ENCODE measurements at places on chromosomes 6 and 20.

- peak; percentile 49 for DNase-seq
Measured at GRCh38 chr6:130697995-130698535, 129.1 kb upstream of the SMLR1 start.

GRCh38 chr6:81565071-81565470, 187.4 kb downstream of the TENT5A start:
- no peak for DNase-seq

DNA sequence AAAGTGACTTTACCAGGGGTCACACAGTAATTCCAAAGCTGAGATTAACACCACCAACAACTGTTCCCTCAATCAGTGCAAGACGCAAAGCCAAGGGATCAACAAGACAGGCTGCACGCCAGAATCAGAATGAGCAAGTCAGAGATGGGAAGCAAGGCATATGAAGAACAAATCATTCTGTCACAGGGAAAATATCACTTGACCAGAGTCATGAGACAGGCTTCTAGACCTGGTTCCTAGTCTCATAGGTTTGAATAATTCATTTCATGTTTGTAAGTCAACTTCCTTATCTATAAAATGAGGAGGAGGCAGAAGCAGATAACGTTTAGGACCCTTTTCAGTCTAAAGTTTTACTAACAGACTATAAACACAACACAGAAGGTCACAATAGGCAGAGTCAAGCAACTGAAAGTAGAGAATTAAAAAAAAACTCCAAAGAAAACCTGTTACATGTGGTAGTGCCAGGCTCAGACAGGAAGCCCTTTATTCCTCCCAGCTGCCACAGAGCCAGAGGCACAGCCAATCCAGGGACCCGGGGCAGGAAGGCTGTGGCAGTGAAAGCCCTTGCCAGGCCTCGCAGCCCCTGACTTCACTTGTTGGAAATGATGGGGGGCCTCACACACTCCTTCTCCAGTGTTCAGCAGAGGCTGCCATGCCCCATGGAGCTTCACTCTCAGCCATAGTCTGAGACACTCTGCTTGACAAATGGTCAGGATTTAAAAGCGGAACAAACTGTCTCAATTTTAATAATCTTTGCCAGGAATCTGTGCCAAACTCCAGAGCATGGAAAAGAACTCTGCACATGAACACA, 29.2 kb upstream of the DST start:
- DNase-seq = no peak

GRCh38 chr6:135105299-135105698, 50.7 kb upstream of the HBS1L start:
- DNase-seq = no peak

GRCh38 chr6:123430970-123431369, 205.8 kb downstream of the TRDN start:
- no peak for DNase-seq

DNA sequence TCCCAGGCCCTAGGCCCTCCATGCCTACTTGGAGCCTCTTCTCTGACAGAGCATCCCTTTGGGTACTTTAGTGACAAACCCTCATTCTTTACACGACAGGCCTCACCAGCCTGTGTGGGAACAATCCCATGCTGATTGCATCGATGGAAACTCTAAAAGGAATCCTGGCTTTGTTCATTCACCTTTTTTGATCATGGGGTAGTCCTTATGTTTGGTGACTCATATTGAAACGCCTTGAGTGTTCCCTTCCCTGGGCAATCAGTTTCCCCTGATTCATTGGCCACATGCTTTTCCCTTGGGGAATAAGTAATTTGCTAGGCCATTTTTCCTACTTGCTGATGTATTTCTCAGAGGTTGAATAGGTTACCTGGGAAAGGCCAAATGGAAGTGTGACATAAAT, 14.7 kb upstream of the TNFAIP3 start:
- DNase-seq = no peak

- no peak for DNase-seq
Measured at GRCh38 chr20:44081476-44081875, 105.5 kb downstream of the JPH2 start.

DNA sequence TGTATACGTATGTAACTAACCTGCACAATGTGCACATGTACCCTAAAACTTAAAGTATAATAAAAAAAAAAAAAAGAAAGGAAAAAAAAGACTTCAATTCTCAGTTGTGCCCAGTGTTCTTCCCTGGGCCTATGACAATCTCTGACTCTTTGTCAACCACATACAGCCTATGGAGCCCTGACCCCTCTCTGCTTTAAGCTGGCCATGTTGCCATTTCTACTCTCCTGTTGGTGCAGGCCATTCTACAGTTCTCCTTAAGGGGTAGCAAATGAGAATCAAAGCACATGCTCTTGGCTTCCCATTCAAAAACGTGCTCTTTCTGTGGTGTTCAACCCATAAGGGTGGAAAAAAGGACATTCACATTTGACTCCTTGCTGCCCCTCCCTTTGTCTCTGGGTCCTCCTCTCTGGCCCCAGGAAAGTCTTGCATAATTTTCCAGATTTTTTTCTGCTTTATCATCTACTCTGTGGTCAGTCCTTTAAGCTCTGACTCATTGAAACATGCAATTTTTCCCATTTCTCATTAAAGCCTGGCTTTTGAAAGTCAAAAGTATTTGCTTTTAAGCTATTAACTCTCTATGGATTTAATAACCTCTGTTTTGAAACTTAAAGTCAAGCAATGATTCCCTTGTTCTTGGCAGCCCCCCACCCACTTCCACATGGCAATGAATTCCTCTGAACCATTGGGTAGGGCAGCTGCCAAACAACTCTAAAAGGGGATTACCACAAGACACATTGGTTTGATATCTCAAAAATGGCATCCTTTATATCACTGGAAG, 208.6 kb upstream of the MCHR2 start:
- no peak for DNase-seq

DNA sequence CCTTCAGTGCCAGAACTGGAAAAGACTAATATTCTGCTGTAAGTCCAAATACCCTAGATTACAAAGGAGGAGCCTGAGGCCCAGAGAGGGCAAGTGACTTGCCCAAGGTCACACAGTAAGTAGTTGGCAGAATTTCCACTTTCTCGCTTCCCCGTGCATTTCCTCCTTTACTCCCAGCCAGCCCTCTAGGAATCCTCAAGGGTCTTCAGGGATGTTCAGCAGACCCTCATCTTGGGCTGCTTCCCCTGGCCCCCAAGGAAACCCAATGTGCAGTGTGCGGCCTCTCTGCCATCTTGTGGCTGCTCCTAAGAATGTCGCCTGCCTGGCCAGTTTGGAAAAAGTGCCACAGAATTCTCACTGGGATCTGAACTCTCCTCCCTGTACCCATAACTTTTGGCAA, 217.7 kb upstream of the LRFN2 start:
- DNase-seq = no peak

DNA sequence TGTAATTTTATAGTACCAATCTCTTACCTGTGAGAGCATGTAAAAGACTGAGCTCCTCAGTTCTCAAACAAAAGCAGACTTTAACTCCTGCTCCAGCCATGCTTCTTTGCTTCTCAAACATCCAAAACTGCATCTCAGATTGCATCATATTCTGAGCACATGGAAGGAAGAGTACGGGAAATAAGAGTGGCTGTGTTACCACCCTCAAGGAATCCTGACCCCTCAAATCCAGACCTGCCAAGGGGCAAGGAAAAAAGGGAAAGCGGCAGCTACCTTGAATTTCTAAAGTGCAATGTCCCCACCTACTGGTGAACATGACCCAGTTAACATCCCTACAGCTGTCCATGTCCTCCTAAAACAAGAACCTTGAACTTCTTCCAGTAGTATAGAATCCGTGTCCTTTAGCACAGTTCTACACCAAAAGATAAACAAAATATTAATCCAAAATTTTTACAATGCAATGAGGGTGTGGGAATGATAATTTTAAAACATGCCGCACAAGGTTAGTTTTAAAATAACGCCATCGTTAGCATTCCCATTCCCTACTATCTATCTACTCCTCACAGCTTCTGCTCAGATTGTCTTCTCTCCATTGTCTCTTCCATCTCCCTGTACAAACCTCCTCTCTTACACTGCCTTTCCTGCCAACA, 34.1 kb upstream of the HLA-DQB1 start:
- DNase-seq = peak; percentile 12

- DNase-seq = peak; percentile 41
Measured at GRCh38 chr20:17898548-17898994, 70.0 kb downstream of the SNX5 start.

DNA sequence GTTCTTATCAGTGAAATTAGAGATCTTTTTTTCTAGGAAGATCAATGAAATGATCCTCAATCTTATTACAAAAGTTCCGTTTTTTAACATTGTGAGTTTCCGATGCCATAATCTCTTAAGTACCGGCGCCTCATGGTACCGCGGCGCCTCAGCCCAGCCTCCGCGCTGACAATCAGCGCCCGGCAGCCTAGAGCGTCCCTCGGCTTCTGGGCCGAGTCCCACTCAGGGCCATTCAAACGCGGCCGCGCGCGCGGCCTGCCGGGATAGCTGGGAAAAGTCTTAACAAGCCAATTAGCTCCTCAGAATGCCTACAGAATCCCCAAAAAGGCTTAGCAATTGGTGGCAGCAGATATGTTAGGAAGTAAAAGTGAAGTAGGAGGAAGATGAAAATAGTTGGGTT, 204.8 kb downstream of the ADGB start:
- no peak for DNase-seq

DNA sequence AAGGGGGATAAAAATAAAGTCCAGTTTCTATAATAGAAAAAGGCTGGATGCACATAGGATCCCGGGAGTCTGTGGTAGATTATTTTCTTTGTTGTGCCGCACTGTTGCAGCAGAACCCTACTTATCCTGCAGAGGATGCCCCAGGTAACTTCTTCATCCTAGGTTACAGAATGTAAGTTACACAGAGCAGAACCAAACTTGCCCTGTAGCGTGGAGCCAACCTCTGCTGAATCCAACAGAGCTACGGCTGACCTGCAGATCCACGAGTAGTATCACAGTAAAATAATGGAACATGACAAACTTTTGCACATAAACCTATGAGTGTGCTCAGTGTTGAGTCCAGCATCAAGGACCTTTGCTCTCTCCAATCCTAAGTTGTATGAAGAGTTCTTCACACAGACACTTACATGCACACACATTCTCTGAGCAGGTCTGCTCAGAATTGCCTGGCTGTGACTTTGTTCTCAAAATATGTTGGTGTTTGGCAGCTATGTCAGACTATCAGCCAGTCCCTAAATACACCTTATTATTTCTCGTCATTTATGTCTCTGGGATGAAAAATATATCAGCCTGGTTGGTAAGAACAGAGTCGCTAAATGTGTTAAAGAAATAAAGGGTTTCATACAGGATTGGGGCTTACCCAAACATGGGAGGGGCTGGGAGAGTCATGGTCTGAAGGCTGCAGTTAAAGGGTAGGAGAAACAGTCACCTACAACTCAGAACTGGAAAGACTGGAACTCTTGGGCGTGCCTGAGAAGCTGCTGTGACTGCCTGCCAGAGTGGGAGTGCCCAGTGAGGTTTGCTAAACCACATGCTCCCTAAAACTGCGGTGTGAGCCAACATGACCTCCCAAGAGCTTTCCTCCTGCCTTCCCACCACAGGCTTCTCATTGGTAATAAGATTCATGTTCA, 165.1 kb upstream of the SLC24A3 start:
- no peak for DNase-seq

DNA sequence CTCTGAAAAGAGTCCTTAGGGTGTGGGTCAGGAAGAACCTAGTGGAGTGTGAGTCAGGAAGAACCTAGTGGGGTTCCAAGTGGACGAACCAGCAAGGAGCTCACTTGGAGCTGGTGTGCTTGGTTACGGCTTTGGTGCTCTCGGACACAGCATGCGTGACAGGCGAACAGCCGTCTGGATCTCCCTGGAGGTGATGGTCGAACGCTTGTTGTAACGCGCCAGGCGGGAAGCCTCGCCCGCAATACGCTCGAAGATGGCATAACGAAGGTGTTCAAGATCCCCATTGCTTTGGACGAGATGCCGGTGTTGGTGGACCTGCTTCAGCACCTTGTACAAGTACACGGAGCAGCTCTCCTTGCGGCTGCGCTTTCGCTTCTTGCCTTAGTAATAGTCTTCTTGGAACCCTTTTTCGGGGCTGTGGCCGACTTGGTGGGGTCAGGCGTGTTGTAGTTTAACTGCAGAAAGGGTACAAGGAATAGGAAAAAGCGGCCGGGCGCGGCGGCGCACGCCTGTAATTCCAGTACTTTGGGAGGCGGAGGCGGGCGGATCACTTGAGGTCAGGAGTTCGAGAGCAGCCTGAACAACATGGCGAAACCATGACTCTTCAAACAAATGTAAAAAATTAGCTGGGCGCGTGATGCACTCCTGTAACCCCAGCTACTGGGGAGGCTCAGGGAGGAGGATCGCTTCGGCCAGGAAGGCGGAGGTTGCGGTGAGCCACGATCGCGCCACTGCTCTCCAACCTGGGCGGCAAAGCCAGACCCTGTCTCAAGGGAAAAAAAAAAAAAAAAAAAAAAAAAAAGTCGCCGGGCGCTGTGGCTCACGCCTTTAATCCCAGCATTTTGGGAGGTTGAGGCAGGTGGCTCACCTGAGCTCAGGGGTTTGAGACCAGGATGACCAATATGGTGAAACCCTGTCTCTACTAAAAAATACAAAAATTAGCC, 48.0 kb downstream of the OR2B2 start:
- DNase-seq = no peak

DNA sequence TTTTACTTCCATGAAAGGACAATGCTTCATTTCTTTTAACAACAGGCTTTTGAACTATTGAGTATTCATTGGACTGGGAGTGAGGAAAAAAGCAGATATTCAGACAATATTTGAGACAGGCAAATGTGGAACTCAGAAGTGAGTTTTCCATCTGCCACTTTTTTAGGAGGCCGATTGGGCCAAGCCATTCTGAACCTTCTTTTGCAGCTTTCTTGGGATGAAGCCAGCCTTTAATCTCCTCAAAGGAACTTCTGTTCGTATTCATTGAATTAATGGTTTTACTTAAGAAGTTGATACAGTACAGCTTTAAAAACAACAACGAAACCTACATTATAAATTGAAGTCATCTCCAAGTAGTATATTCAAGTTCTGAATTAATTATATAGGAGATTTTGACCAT, 187.1 kb upstream of the RNF217 start:
- no peak for DNase-seq

DNA sequence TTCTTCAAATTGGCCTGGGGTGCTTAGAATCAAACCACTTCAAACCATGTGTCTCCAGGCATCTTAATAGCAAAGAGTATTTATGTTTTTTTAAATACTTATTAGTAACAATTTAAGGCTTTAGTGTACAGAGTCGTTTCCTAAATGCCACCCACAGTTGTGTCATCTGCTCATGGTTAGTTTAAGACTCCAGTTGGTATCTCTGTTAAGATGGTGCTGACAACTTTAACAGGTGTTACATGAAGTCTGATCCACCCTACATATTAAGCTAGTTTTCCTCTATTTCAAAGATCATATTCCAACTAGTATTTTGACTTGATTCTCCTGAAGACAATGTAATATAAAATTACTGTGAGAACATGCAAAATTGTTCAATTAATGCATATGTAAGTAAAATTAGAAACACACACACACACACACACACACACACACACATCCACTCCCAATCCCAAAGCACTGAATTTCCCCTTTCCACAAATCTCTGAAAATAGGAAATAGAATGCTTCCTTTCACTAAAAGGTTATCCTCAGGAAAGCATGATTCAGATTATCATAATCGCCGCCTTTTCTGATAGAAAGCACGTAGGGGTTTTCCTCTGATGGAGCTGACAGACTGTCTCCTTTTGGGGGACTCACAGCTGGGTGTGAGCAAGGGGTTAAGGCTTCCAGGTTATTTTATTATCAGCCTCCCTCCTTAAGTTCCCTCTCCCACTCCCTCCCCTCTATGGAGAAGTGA, 10.5 kb downstream of the CNKSR3 start:
- no peak for DNase-seq

- no peak for DNase-seq
Measured at GRCh38 chr6:6875818-6876470, 231.8 kb upstream of the RREB1 start.

Data from activated CD4-positive, alpha-beta T cell treated with anti-CD3 and anti-CD28 coated beads for 24 hours (primary cell).